Stimulated activated CD8-positive, alpha-beta memory T cell treated with anti-CD3 and anti-CD28 coated beads, Interleukin-15, amount 100 ng/mL, for 48 hours (primary cell): ENCODE measurements at places on chromosomes 4 and X.

- no peak for DNase-seq
These were observed 175.3 kb upstream of the FGF13 start for GRCh38 chrX:138886769-138887168.

- DNase-seq, result no peak
These were observed 2.1 kb downstream of the PNMA6F start for GRCh38 chrX:153319295-153320046.

DNA sequence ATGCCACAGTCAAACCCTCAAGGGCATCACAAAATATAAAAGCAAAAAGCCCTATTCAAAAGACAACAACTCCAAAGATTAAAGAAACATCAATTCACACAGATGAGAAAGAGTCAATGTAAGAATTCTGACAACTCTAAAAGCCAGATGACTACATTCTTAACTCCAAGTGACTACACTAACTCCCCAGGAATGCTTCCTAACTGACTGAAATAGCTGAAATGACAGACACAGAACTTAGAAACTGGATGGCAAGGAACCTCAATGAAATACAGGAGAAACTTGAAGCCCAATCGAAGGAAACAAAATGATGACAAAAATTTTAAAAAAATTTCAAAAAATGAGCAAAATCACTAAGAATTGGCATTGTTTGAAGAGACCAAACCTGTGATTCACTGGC, 1047.6 kb upstream of the PCDH10 start:
- no peak for DNase-seq

DNA sequence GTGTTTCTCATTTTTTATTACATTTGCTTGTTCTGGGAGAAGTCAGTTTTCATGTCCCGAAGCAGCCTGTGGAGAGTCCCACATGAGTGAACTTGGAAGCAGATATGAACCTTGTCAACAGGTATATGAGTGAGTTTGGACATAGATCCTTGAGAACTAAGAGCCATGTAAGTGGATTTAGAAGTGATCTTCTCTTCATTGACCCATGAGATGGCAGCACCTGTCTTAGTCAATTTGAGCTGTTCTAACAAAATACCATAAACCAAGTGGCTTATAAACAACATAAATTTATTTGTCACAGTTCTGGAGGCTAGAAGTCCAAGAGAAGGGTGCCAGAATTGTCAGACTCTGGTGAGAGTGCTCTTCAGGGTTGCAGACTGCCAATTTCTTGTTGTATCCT, 1043.8 kb downstream of the ADGRL3 start:
- no peak for DNase-seq

GRCh38 chr4:139167774-139168444, 9.1 kb downstream of the ELF2 start:
- DNase-seq, result no peak

DNA sequence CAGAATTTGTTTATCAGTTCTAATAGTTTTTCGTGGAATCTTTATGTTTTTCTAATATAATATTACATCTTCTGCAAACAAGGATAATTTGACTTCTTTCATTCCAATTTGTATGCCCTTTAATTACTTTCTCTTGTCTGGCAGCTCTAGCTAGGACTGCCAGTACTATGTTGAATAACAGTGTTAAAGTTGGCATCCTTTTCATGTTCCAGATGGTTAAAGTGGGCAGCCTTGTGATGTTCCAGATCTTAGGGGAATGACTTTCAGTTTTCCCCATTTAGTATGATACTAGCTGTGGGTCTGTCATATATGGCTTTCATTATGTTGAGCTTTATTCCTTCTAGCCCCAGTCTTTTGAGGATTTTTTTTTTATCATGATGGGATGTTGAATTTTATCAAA, 220.6 kb upstream of the WDFY3 start:
- DNase-seq, result no peak

DNA sequence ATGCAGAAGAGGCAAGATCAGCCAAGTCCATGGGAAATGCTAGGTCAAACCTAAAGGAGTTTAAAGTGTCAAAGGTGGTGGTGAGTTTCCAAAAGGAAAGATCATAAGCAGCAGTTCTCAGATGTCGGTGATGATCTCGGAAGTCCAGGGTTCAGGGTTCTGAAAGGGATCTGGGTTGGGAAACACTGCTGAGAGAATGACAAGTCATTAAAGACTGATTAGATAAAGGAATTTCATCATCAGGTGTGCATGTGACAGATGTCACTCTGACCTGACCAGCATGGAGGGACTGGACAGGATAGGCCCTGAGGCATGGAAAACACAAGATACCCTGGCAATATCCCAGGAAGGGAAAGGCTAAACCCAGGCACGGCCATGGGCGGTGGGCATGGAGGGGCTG, 195.7 kb upstream of the TBL1X start:
- DNase-seq, result no peak

GRCh38 chr4:82050796-82051195, 323.0 kb downstream of the HNRNPD start:
- no peak for DNase-seq

DNA sequence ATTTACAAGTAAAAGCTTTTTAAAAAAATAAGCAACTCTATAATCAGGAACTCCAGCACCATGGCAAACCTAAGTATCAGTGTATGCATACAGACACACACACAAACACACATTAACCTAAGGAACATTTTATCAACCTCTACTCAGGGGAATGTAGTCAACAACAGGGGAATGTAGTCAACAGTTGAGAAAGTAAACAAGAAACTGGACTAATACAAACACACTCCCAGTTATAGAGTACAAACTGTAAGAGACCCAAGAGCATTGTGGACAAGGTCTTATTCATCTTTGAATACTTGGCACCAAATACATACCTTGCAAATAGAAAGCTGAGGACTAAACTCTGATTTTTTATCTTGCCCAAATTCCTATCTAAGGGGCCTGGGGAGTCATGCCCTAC, 36.2 kb downstream of the PAPSS1 start:
- DNase-seq, result no peak

DNA sequence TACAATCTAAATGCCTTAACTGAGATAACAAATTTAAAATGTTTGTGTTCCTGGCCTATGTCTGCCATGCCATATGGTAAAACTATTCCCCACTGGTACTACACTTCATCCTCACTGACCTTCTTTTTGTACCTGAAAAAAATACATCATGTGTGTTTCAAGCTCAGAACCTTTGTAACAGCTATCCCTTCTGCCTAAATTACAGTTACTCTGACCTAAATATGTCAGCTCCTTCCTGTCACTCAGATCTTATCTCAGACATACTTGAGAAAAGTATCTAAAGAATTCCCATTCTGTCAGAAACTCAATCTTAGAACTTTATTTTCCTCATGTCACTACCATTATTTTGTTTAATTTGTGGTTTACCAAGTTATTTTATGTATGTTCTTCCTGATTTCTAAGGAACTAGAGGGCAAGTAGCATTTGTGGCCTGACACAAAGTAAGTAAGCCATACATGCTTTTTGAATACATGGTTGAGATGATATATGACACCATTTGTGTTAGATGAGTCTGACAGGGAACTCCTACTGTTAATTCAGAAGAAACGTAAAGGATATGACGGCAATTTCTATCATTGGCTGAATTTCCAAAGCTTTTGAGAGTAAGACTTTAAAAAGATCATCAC, 456.5 kb upstream of the NDST3 start:
- no peak for DNase-seq

- DNase-seq, result no peak
These were observed 92.9 kb downstream of the EGF start for GRCh38 chr4:110005461-110006056.

DNA sequence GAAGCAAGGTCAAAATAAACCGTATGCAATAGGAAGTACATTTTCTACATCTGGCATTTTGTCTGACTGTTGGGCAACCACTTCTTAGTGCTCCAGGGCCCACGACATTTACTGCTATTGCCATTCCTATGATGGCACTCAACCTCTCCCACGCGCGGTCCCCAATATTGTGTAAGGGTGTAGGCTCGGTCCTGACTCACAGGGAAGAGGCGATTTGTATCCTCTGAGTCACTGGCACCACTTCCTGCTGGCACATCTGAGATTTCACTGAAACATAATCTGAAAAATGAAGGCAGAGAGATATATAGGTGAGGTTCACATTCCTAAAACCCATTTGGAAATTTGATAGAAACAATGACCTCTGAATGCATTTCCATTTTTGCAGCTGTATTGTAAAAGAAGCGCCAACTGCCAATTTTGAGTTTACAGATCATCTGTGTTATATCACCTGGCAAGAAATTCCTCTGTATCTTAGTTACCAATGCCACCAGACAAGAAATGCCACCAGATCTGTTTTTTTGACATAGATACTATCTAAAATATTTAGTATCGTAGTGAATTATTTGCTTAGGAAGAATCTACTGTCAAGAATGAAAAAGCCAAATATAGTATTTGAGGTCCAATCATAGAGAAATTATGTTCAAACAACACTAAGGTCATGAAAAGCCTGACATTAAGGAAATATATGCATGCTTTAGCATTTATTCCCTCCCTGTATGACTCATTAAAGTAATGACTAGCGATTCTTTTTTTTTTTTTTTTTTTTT, 9.8 kb downstream of the EREG start:
- no peak for DNase-seq

GRCh38 chrX:97230948-97231347, 347.2 kb downstream of the RPA4 start:
- no peak for DNase-seq

DNA sequence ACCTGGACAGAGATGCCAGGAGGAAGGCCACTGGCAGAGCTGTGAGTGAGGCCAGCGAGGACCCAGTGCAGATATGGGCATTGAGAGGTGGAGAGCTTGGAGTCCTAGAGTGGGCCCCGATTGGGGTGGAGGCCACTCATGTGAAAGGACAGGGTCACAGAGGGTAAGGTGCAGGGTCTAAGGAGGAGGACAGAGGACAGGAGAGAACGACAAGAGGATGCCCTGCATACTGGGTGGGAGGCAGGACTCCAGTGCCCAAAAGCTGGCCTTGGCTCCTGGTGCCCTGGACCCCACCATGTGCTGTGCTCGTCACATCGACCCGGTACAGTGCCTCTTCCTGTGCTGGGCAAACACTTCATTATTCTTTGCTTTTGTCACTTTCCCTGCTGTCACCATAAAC, 66.7 kb downstream of the NAT8L start:
- DNase-seq, result no peak
